Dermis blood vessel endothelial cell (primary cell): ENCODE measurements at places on chromosomes 11 and 22. TPM values are rescaled to one million over a fixed set of nuclear protein-coding genes. Genes with fewer than 3 reads are reported as not detected.

- DNase-seq: peak; percentile 30
These were observed 789 bp upstream of the FAM111A start for GRCh38 chr11:59141673-59142460.

- DNase-seq: no peak
These were observed 53.2 kb upstream of the MTNR1B start for GRCh38 chr11:92916299-92916698.

DNA sequence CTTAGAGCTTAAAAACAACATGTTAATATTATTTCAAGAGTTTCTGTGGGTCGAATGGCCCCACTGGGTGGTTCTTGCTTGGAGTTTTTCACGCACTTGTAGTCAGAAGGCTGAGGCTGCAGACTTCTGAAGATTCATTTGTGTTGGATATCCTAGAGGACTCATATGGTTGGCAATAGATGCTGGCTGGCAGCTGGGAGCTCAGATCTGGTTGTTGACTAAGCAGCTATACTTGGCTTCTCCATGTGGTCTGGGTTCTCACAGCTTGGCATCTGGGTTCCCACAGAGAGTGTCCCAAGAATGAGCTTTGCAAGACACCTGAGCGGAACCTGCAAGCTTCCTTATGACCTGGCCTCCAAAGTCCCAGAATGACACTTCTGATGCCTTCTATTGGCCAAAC is 163.9 kb upstream of the ZC3H12C start:
- no peak for DNase-seq

DNA sequence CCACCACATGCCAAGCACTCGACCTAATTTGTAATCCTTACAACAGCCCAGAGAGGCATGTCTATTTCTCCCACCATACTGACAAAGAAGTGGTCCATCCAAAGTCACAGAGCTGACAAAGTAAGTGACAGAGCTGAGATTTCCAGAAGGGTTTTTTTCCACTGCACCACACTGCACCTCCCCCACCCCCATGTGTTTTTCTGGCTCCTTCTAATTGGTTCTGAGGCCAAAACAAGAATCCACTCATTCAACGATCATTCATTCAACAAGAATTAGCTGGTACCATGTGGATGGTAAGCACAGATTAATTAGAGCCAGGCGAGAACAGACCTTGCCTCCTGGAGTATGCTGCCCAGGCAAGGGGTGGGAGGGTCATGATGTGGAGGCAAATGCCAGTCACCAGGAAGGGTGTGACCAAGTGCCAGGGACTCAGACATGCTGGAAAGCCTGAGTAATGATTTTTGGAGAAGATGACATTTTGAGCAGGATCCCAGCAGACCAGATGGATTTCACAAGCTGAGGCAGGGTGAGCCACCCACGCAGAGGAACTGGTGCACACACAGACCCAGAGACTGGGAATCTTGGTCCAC is 14.9 kb upstream of the PRG2 start:
- no peak for DNase-seq

DNA sequence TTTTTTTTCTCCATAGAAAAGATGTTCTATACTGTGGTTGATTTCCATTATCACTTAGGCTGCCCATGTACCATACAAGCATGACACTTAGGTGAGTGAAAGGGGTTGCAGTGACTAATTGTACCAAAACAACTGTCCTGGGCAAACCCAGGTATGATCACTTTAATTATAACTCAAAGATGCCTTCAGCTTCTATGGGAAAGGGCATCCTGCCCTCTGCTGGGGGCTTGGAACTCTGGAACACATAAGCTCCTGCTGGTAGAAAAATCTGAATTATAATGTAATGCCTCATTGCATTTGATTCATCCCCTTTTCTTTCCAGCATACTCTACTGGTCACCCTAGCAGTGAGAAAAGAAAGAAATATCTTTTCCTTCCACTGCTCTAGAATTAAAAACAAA is 206.3 kb downstream of the DDX10 start:
- peak; percentile 88 for DNase-seq

GRCh38 chr11:107998761-107999160 is 9.9 kb upstream of the CUL5 start:
- DNase-seq: no peak

GRCh38 chr11:2853997-2854560 is 31.5 kb downstream of the CDKN1C start:
- no peak for DNase-seq

GRCh38 chr11:98616098-98616655 is 404.6 kb upstream of the CNTN5 start:
- no peak for DNase-seq

The NCF4 gene
- total RNA-seq: 0.17 TPM in 1 of 2 replicates, not detected in the other

- DNase-seq: no peak
These were observed 131.1 kb downstream of the DBX1 start for GRCh38 chr11:20029193-20029592.

The TMEM86A gene
- 2.7 and 4.3 TPM in 2 replicates for total RNA-seq

The OR52N1 gene
- total RNA-seq: not detected in 2 replicates

The CCDC88B gene
- 0.56 and 1.2 TPM in 2 replicates for total RNA-seq

DNA sequence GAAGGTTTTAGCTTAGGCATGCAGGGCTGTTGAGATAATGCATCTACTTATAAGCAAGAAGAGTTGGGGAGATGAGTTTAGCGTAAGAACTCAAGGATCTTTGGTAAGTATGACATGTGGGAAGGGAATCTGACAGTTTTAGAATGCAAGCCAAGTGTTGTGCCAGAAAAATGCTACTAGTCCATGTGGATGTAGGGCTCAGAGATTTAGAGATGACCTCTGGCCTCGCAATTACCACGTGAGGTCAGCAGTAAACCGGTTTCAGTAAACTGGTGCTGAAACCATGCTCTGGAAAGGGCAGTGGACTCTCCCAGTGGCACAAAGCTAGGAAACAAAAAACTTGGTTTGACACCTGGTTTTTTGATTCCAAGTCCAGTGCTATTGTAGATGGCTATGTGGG is 18.9 kb downstream of the MRPL16 start:
- DNase-seq: no peak

DNA sequence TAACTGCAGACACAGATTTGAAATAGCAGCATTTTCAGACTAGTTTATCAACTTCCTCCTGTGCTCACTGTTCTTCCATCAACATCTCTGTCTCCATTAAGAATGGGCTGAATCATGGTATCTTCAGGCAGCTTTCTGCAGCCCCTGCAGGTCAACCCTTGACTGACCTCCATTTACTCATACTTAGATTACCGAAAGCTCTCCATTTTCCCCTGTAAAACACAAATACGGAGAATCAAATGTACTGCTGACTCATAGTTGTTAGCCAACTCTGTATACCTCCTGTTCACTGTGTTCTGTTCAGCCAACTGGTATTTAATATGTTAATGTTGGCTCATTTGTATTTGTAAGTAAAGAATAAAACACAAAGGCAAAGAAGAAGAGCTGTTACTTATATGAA is 364.0 kb downstream of the CASP12 start:
- DNase-seq: peak; percentile 5

The TRIM29 gene
- not detected in 2 replicates for total RNA-seq

- no peak for DNase-seq
These were observed 159.7 kb downstream of the FAT3 start for GRCh38 chr11:92384358-92384757.

GRCh38 chr11:73198677-73199076 is 19.4 kb upstream of the P2RY2 start:
- DNase-seq: peak; percentile 94

- peak; percentile 70 for DNase-seq
These were observed 15.9 kb upstream of the HYLS1 start for GRCh38 chr11:125871391-125872137.

- DNase-seq: no peak
These were observed 16.7 kb downstream of the TAB1 start for GRCh38 chr22:39416319-39416718.

GRCh38 chr11:2779499-2779980 is 79.7 kb upstream of the KCNQ1OT1 start:
- DNase-seq: no peak

- no peak for DNase-seq
These were observed 75.6 kb downstream of the CLPB start for GRCh38 chr11:72358466-72359405.

GRCh38 chr22:19129871-19130270 is 1.2 kb upstream of the TSSK2 start:
- no peak for DNase-seq

DNA sequence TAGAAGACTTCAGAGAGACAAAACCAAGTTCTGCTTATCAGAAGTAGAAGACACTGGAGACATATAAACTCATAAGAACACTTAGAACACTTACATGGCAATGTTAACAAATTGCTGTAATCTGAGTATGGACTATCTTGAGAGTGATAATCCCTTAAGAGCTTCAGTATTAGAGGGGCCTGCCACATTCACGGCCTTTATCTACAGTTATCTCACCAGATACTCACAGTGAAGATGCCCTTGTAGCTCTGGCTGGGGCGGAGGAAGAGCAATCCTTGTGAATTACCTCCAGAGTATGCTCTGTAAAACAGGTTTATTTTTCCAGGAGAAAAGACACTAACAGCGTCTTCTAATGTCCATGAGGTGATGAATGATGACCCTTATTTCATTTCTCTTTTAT is 762.8 kb downstream of the FAM181B start:
- no peak for DNase-seq

The SNX32 gene
- total RNA-seq: 0.17 and 0.33 TPM in 2 replicates

GRCh38 chr22:46910624-46911023 is 148.2 kb downstream of the TBC1D22A start:
- no peak for DNase-seq

- DNase-seq: no peak
These were observed 430.6 kb downstream of the BUD13 start for GRCh38 chr11:116342148-116342547.

GRCh38 chr22:36386900-36387708 is 663 bp downstream of the MYH9 start:
- peak; percentile 50 for DNase-seq

DNA sequence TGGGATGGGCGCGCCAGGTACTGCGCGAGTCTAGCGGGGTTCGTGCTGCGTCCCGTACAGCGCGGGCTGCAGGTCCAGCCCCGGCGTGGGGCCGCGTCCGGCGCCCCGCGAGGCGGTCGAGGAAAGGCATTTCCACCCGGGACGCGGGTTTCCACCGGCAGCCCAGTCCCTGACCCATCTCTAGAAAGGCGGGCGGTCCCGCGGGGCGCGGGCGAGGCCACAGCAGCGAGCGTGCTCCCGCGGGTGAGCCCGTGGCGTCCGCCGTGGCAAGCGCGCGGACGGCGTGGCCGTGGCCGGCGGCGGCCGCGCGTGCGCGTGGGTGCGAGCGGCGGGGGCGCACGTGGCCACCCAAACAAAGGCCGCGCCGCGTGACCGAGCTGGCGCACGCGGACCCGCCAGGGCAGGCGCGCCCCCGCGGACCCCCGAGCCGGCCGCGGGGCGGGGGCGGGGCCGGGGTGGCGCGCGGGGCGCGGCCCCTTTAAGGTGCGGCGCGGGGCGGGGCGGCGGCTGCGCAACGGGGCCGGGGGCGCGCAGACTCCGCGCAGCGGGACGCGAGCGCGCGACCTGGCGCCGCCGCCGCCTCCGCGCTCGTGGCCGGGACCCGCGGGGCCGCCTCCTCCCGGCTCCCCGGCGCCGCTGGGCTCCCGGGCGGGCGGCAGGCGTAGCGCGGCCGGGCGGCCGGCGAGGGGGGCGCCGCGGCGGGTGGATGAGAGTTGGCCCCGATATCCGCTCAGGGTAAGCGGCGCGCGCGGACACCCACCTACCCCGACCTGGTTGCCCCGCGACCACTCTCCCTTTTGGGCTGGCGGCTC is 39.3 kb upstream of the CELSR1 start:
- DNase-seq: peak; percentile 60

The ADM gene
- 308 and 569 TPM in 2 replicates for total RNA-seq

- DNase-seq: no peak
These were observed 34.4 kb upstream of the CALCB start for GRCh38 chr11:15038963-15039362.

GRCh38 chr11:58626934-58627483 is 4.5 kb downstream of the CNTF start:
- DNase-seq: no peak

- peak; percentile 94 for DNase-seq
These were observed 36.6 kb downstream of the GAS2 start for GRCh38 chr11:22703040-22703439.

- DNase-seq: peak; percentile 63
These were observed at the start of gene APOL1 for GRCh38 chr22:36252754-36253522. Gene APOL1, plus strand, starts transcription at chr22:36253133. Its CDS starts 1,823 bp downstream, at chr22:36254956.

DNA sequence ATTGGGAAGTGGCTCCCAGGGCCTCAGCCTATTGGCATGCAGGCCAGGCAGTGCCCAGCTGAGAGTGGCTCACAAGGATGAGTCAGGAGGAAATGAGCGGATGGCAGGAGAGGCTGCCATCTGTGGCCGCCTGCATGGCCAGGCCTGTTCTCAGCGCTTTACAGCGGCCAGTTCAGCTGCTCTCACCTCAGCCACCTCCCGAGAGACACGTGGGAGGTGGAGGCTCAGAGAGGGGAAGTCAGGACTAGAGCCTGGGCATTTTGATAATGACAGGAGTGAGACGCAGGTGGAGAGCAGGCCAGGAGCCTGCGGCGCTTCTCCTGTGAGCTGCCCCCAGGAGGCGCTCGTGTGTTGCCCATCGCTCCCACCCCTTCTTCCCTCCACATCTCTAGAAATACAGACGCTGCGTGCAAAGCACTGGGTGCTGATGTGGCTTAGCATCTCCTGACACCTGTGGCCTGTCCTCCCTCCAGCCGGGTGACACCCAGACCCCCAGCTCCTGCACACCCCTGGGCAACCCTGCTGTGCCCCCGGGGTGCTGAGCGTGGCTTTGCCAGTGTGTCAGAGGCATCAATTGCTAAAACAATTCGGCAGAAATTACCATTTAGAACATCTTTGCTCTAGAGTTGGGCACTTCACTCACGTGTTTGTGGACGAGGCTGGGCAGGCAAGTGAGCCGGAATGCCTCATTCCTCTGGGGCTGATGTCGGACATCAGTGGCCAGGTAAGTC is 21.4 kb upstream of the PANX2 start:
- DNase-seq: peak; percentile 78

DNA sequence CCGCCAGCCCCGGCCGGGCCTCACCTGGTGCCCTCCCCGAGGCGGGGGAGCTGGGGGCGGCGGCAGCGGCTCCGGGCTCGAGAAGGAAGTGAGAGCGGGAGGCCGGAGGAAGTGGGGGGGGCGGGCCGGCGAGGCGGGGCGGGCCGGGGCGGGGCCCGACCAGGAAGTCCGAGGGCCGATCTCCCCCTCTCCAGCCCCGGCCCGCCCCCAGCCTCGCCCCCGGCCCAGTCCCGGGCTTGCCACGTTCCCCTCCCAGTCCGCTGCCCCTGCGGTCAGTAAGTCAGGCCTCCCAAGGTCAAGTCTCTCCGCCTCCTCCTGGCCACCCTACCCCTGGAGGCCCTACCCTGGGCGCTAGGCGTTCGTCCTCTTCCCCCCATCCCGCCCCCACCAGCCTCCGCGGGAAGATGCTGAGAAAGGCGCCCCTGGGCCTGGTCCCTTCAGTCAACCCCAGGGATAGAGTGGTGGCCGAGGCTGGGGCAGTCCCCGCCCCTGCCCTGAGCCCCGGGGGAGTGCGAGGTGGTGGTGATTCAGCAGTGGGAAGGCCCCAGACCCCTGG is at the start of gene RHOG:
Gene RHOG (minus strand): TSS at position 90 of the 556 bp plus-strand sequence. CDS start 12,821 bp downstream, outside the sequence.
- DNase-seq: peak; percentile 73

DNA sequence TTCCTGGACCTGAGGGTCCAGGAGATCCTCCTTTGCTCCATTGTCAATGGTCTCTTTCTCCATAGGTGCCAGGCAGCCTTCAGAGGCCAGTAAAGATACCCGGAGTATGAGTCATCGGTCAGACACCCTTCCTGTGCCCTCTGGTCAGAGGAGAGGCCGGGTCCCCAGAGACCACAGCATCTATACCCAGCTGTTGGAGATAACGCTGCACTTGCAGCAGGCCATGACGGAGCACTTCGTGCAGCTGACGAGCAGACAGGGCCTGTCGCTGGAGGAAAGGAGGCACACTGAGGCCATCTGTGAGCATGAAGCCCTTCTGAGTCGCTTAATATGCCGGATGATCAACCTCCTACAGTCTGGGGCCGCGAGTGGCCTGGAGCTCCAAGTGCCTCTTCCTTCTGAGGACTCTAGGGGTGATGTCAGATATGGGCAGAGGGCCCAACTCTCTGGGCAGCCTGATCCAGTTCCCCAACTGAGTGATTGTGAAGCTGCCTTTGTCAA is at the start of gene ACCSL:
Gene ACCSL (plus strand): TSS at position 51 of the 501 bp plus-strand sequence. CDS start 56 bp downstream, at position 107.
- no peak for DNase-seq

The LRRC56 gene
- total RNA-seq: 0.56 and 0.68 TPM in 2 replicates
